Foreskin keratinocyte (primary cell): ENCODE measurements at places on chromosomes 5 and 9. TPM values are rescaled to one million over a fixed set of nuclear protein-coding genes. Genes with fewer than 3 reads are reported as not detected.

DNA sequence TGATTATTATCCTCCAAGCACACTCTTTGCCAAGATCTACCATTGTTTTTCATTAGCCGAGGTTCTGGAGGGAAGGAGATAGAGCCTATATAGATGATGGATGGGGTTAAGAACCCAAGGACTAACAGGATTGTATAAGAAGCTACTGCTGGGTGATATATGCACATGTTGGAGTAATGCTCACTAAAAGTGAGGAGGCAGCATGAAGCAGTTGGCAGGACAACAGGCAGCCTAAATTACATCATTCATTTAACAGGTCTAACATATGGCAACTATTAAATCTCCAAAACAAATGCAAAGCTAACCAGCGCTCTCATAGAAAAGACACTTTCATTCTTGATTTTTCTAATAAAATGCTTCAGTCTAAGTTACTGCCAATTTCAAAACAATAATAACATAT, 293.2 kb downstream of the EPB41L4A start:
- DNase-seq, result no peak

- DNase-seq, result no peak
These were observed 63.8 kb downstream of the ANKRD55 start for GRCh38 chr5:56169281-56169680.

GRCh38 chr5:172511952-172512351, 57.6 kb upstream of the SH3PXD2B start:
- no peak for DNase-seq

The INSL4 gene
- not detected in 2 replicates for total RNA-seq

- DNase-seq, result no peak
These were observed 257.9 kb upstream of the NREP start for GRCh38 chr5:112014783-112015395.
